NCI-H1436 treated with DMSO at 0.1 percent for 48 hours (cell line): ENCODE measurements at places on chromosomes 1 and 21.

DNA sequence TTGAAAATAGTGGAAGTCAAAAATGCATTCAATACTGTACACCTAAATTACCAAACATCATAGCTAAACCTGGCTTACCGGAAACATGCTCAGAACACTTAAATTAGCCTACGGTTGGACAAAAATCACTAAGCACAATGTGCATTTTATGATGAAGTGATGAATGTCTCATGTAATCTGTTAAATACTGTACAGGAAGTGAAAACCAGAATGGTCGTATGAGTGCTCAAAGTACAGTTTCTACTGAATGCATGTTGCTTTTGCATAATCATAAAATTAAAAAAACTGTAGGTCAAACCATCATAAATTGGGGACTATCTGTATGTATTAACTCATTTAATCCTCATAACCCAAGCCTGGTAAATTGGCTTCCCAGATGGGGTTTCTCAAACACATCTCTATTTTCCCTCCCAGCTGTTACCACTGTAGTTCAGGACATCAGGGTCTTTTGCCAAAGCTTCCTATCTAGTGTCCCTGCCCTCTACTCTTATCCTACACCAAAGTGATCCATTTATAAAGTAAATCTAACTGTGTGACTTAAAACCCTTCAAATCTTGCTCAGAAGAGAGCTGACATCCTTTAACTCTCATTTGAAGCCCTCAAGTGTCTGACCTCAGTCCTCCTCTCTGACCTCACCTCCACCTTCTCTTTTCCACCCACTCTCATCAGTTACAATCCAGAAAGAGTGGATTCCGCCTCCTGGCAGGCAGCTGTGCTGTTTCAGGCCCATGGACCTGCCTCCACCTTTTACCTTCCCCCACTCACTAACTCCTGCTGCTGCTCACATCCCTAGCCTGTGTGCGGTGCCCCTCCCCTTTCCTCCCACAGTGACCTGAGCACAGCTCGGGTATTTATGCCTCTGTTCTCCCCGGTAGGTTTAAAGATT is 356.4 kb upstream of the ST6GALNAC5 start:
- no peak for DNase-seq

DNA sequence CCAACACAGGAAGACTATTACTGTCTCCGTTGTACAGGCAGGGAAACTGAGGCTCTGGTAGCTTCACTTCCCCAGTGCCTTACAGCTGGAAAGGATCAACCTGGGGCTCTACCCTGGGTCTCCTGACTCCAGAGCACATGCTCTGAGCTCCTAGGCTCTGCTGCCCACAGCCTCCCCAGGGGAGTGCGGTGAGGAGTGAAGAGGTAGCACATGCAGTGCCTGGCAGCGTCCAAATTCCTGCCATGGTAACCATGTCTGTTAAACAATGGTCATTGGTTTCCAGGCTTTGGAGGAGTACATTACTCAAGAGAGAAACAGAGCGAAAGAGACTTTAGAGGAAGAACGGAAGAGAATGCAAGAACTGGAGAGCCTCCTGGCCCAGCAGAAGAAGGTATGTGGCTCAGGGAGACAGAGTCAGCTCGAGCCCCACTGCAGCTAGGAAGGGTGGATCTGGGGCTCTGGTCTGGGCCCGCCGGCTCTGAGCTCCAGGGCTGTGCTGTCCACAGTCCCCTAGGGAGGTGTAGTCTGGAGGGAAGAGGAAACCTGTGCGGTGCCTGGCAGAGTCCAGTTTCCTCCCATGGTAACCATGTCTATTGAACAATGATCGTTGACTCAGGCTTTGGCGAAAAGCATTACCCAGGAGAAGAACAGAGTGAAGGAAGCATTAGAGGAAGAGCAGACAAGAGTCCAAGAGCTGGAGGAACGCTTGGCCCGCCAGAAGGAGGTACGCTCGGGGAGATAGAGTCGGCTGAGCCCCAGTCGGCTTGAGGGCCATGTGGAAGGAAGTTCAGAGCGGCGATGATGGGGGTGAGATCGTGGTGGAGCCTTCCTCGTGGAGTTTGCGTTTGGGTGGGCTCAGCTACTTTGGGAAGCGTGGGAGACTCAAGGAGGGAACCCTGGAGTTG is 64.6 kb upstream of the EFHD2 start:
- DNase-seq, result no peak

GRCh38 chr1:109947582-109948284 is 36.8 kb upstream of the AHCYL1 start:
- DNase-seq, result no peak

DNA sequence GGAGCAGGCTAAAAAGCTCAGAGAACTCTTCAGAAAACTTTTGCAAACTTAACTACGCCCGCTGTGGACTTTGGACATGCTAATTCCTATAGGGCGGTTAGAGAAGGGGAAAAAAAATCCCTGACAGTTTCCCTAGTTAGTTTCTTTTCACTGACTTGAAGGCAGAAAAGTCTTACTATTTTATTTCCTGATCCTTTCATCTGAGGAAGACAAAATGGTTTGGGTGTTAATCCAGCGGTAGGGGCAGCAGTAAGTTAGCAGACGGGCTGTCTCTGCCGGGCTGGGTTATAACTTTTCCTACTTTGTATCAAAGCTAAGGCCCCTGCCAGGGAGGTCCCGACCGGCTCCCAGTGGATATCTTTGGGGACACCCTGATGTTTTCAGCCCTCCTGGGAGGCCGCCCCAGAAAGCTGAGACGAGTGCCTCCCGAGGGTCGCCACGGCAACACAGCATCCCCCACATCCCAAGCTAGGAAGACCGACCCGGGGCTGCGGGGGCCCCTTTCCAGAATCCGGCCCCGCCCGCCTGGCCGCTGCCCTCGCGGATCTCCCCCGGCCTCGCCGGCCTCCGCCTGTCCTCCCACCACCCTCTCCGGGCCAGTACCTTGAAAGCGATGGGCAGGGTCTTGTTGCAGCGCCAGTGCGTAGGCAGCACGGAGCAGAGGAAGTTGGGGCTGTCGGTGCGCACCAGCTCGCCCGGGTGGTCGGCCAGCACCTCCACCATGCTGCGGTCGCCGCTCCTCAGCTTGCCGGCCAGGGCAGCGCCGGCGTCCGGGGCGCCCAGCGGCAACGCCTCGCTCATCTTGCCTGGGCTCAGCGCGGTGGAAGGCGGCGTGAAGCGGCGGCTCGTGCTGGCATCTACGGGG is 162.6 kb downstream of the RUNX1 start:
- DNase-seq, result no peak

DNA sequence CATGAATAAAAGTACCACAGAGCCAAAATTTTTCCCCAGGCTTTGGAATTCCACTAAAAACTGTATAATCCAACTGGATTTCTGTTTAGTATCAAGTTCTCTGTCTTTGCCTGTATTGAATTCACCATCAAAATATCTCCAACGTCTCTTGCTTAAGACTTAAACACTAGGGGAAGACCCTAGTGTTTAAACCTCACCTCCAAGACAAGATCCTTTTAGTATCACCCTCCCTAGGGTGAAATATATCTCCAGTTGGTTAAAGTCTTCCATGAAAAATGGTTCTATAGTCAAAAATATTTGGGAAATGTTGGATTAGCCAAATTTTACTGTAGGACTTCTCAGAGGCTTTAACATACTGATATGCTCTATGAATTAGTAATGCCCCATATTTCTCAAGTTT is 8.1 kb upstream of the XCL1 start:
- no peak for DNase-seq

- DNase-seq, result no peak
These were observed 9.2 kb upstream of the SARS1 start for GRCh38 chr1:109204484-109204883.

DNA sequence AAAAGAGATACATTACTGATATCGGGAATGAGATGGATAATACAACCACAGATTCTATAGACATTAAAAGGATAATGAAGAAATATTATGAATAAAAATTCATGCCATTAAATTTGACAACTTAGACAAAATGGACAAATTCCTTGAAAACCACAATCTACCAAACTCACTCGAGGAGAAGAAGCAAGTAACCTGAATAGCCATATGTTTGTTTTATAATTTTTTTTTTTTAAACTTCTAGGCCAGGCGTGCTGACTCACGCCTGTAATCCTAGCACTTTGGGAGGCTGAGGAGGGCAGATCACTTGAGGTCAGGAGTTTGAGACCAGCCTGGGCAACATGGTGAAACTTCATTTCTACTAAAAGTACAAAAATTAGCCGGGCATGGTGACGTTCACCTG is 327.9 kb downstream of the VAV3 start:
- no peak for DNase-seq

DNA sequence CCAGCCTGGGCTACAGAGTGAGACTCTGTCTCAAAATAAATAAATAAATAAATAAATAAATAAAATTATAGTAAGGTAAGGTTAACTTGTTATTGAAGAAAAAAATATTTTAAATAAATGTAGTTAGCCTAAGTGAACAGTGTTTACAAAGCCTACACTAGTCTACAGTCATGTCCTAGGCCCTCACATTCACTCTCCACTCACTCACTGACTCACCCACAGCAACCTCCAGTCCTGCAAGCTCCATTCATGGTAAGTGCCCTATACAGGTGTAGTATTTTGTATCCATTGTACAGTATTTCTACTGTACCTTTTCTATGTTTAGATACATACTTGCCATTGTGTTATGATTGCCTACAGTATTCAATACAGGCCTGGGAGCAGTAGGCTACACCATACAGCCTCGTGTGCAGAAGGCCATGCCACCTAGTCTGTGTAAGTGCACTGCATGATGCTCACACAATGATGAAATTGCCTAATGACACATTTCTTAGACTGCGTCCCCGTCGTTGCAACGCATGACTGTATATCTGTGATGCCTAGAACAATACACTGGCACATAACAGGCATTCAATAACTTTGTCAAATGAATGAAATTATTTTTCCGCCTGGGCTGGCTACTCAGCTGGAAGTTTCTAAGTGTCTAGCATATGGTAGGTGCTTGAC is 14.8 kb downstream of the KCNN3 start:
- no peak for DNase-seq

GRCh38 chr1:107821340-107821739 is 143.6 kb downstream of the VAV3 start:
- DNase-seq, result no peak

DNA sequence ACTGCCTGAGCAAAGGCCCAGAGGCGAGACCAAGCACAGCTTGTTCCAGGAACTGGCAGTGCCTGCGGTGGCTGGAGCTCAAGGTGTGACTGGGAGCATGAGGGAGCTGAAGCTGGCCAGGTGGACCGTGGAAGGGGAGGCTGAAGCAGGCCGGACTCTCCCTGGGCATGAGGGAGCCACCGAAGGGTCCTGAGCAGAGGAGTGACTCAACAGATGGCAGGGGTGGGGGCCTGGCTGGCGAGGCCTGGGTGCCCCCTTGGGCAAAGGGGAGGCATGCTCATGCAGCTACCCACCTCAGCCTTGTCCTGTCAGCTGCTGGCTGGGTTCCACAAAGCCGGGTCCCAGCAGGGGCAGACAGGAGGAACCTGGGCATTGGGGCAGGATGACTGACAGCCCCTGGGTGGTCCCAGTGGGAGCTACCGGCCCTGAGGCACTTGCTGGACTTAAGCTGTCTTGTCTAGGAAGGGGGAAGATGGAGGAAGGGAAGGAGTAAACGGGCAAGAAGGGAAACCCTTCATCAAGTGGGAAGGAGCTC is 118.9 kb downstream of the LACTBL1 start:
- DNase-seq, result no peak

DNA sequence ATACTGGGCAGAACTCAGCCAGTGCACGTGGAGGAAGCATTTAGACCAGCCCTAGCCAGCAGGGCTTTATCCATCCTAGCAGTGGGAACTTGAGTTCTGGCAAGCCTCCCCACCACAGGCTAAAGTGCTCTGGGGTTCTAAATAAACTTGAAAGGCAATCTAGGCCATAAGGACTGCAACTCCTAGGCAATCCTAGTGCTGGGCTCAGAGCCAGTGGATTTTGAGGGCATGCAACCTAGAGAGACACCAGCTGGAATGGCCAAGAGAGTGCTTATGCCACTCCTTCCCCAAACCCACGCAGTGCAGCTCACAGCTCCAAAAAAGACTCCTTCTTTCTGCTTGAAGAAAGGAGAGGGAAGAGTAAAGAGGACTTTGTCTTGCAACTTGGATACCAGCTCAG is 70.5 kb upstream of the APOBEC4 start:
- no peak for DNase-seq

GRCh38 chr1:59743324-59744091 is 71.2 kb upstream of the HOOK1 start:
- DNase-seq, result no peak

GRCh38 chr21:42655796-42656770 is 2.7 kb downstream of the PDE9A start:
- DNase-seq, result no peak

DNA sequence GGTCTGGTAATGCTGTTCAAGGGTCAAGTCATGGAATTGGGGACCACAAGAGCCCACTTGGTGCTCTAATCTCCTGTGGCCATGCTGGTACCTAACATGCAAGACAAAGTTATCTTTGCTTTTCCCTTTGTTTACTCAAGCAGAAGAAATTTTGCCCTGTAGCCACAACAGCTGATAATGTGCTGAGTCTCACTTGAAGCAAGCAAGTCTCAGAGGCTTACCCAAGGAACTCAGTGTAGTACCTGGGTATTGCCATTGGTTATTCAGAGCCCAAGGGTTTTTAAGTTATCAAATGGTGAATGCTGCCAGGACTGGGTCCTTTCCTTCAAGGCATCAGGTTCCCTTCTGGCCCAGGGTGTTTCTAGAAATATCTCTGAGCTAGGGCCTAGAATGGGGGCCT is 198.9 kb upstream of the RNPC3 start:
- no peak for DNase-seq

- DNase-seq, result no peak
These were observed 285.7 kb upstream of the PKN2 start for GRCh38 chr1:88398338-88398737.

DNA sequence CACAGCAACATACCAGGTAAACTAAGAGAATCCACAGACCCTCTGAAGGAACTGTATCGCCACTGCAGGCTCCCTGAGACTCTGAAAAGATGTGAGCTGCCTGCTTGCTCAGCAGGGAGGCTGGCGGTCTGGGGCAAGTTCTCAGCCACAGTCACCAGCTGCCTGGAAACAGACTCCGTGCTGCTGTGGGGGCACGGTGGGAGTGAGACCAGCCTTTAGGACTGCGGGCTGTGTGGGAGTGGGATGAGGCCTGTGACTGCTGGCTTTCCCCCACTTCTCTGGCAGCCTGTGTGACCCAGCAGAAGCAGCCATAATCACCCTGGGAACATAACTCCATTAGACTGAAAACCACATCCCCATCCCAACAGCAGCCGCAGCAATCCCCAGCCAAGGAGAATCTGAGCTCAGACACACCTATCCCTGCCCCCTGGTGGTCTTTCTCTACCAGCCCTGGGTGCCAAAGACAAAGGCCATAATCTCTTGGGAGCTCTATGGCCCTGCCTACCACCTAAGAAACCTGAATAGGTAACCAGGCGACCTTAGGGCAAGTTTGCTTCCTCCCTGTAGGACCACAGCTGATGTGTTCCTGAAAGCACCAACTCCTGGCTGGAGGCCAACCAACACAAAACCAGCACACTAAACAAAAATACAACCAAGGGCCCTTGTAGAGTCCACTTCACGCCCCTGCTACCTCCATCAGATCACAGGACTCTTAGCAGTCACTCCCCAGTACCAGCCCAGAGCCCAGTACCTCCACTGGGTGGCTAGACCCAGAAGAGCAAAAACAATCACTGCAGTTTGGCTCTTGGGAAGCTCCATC is 151.5 kb downstream of the SMYD3 start:
- no peak for DNase-seq
